ENCODE measurements at places on chromosomes 5 and 9. TPM values are rescaled to one million over a fixed set of nuclear protein-coding genes. Genes with fewer than 3 reads are reported as not detected.

- DNase-seq: no peak
Observed at GRCh38 chr9:105187781-105188180, 56.7 kb upstream of the SLC44A1 start.

DNA sequence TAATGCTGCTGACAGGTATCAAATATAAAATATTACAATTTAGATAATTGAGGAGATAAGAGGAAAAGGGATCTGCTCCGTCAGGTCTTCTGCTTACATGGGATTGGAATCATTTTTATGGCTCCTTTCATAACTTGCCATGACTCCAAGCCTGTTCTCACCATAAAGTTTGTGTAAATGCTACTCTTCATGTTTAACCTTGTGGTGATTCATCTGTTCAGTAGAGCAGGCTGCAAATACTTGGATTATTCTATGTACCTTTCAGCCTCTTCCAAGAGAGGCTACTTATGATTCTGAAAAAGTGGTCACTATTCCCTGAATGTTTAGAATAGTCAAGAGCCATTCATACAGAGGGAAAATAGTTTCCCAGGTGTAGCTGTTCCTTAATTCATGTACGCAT is 66.9 kb downstream of the SLC44A1 start:
- DNase-seq: no peak

Gene FLT4
- 11.1 TPM for total RNA-seq

- DNase-seq: no peak
Observed at GRCh38 chr5:132747616-132748440, 602 bp downstream of the CCNI2 start.

GRCh38 chr5:158642879-158643278 is 456.8 kb downstream of the EBF1 start:
- DNase-seq: no peak

Gene CDX1
- total RNA-seq: 0.29 TPM

- no peak for DNase-seq
Observed at GRCh38 chr5:82465235-82465634, 187.1 kb upstream of the RPS23 start.

Gene TLE1
- 70.1 TPM for total RNA-seq

GRCh38 chr9:104882086-104882485 is 45.9 kb downstream of the ABCA1 start:
- no peak for DNase-seq

DNA sequence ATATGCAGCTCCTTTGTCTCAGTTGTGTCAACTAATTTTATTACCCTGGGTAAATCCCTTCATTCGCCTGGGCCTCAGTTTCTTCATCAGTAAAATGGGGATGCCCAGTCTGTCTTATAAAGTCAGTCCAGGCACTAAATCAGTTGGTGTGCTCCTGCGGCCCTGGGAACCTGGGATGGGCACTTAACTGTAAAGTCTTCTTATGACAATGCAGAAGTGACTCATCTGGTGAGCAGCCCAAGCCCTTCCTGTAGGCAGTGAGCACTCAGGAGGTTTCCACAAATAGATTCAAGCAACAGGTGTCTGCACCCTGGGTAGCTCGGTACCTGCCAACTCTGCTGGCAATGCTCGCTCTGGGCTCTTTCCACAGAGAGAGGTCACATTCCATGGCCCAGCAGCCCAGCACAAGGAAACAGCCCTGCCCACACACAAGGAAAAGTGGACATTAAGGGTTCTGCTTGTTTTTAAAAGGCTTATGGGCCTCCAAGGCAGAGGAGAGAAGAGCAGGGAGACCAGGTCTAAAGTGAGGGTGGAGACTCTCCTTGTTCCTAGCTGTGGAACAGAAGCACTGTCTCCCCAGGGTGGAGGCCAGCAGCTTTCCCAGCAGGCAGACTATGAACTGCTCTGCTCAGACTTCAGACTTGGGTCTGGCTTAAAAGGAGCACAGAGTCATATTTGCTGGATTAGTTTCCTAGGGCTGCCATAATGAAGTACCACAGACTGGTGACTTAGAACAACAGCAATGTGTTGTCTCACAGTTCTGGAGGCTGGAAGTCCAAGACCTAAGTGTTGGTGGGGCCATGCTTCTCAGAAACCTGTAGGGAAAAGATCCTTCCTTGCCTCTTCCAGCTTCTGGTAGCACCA is 89.7 kb upstream of the ADRA1B start:
- peak; percentile 63 for DNase-seq

DNA sequence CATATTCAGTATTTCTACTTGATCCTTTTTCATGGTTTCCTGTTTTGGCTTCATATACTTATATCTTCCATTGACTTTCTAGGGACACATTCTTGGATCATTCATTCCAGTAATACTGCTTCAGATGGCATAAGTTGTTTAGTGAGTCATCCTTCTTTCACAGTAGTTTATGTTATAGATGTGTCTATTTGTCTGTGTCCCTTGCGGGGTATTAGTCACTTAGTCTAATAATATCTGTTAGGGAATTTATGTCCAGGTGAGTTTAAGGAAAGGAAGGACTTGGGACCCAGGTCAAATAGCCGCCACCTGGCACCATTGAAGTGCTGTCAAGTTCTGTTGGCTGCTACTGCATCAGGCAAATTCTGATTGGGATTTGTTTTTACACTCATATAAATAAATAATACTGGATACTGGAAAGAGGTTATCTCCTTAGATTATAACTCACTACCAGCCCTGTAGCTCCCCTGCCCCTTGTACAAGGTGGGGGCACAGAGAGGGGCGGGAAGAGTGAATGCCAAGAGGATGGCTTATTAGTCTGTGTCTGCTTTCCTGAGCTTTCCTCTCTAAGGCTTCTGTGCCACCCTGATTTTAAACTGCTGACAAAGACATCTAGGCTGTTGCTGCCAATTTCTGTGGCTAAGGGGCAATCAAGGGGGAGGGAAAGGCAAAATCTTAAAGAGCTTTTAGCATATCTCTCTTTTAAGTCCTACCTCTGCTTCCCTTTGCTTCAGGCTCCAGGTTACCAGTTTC is 64.9 kb downstream of the CDC42SE2 start:
- DNase-seq: no peak

Gene ARHGEF28
- 29.9 TPM for total RNA-seq

Gene TENT4A
- 19.8 TPM for total RNA-seq

Gene PCDHGA8
- 1.9 TPM for total RNA-seq

GRCh38 chr5:20023686-20024180 is 35.7 kb upstream of the CDH18 start:
- no peak for DNase-seq

DNA sequence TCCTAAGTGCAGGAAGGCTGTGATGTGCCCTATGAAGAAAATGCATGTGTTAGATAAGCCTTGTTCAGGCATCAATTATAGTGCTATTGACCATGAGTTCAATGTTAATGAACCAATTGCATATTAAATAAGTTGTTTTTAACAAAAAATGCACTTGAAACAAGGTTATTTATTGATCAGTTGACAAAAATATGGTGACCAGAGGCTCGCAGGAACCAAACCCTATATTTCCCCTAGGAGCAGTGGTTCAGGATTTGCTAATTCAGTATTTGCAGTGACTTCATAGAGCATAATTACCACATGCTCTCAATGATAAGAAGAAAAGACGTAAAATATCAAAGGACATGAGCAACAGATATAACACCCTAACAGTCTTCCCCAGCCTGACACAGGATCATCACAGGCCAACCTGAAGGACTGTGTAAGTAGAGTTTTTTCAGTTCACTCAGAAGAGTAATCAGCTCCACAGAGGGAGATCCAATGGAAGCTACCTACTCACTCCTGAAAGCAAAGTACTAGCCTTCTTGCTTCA is 92.3 kb downstream of the SEMA5A start:
- DNase-seq: no peak

GRCh38 chr9:4464911-4465513 is 25.3 kb upstream of the SLC1A1 start:
- no peak for DNase-seq

DNA sequence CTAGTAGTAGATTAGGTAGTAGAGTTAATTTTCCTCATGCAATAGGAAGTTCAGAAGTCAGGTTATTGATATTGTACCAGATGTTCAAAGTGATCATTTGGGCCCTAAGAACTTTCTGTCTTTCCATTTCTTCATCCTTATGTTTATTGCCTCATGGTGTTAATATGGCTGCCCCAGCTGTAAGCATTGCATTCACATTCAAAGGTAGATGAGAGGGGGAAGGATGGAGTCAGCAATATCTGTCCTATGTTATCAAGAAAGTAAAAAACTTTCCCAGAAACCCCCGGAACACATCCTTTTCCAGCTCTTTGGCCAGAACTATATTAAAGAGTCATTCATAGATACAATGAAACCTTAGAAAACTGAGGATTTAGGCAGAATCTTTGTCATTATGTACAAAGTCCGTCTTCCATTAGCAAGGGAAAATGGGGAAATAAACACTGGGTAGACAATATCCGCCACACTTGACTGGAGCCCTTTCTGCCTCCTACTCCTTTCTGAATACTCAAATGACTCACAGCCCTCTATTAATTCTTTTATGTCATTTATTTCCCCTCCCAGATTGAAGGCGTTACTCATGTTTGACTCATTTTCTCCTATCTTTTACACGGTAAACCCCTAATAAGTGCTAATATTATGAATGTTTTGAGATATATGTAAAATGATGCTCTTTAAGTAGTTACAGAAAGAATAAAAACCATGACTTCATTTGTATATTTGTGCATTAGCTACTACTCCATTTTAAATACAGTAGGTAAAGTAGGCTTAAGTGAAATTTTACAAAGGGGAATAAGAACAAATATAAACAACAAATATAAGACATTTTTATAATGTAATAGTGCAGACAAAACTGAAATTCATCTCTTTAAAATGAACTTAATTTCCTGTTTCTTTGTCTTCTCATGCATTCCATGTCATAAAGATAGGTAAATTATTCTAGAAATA is 127.6 kb downstream of the SLF1 start:
- DNase-seq: no peak

Gene HTR4
- 3.8 TPM for total RNA-seq

- DNase-seq: no peak
Observed at GRCh38 chr5:129743541-129744187, 4.2 kb upstream of the MINAR2 start.

- no peak for DNase-seq
Observed at GRCh38 chr5:108321341-108321740, 60.6 kb downstream of the FBXL17 start.

DNA sequence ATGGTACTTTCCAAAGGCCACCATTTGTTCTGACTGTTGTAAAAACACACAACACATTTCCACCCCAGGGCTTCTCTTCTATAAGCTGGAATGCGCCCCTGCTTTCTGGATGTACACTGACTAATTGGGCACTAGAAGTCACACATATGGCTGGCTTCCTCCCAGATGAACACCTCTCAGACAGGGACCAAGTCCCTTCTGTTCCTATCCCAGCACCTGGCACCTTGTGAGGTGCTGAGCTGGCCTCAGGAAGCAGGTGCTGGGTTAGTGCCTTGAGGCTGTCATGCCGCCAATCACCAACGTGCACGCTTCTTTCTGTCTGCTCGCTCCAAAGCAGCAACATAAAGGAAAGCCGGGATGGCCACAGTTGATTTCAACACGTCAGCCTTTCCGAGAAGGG is 93.2 kb downstream of the FSTL4 start:
- peak; percentile 8 for DNase-seq

GRCh38 chr9:121862371-121863332 is 211.2 kb downstream of the DAB2IP start:
- DNase-seq: no peak

GRCh38 chr5:135878156-135878620 is 17.5 kb downstream of the IL9 start:
- DNase-seq: no peak

DNA sequence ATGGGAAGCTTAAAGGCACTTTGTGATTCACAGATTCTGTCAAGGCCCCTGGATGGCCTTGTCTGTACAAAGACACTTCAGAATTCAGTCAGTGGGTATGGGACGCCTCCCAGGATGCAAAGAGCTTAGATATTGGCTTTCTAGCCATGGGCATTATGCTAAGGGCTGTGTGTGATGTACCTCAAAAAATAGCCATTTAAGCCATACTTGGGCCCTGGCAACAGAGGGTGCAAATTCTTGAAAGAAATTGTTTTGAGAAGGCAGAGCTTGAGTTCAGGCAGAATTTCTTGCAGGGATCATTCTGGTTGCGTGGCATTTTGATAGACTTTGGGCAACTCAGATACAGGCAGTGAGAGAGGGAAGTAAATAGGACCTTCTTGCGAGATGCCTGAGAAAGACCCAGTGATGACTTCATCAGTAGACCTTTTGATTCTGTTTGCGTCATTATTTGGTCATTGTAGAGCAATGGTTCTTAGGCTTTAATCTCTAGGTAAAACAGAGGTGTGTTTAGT is 3.9 kb downstream of the CYFIP2 start:
- DNase-seq: no peak

DNA sequence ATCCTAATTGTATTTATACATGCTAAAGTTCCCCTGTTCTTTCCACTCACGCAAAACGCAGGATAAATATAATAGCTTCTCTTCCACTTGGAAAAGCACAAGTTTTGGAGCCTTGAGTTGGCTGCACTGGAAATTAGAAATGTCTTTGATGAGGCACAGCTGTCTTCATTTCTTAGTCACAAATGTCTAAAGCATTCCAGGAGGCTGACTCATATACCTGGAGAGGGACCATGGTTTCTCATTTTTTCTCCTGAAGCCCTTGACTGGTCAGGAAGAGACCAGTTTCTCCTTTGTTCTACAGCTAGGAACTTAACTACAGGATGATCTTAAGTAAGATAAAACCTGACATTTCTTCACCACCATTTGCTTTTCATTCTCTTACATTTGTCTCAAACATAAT is 16.2 kb downstream of the MTX3 start:
- DNase-seq: no peak

Gene PBX3
- 57.7 TPM for total RNA-seq

- no peak for DNase-seq
Observed at GRCh38 chr9:21983561-21983935, 10.6 kb downstream of the CDKN2A start.

GRCh38 chr5:35199886-35200285 is 30.4 kb downstream of the PRLR start:
- no peak for DNase-seq

- no peak for DNase-seq
Observed at GRCh38 chr5:62465985-62466925, 53.7 kb downstream of the IPO11 start.

Gene HDHD3
- 102 TPM for total RNA-seq

GRCh38 chr5:54206580-54207229 is 103.7 kb downstream of the ARL15 start:
- DNase-seq: no peak

DNA sequence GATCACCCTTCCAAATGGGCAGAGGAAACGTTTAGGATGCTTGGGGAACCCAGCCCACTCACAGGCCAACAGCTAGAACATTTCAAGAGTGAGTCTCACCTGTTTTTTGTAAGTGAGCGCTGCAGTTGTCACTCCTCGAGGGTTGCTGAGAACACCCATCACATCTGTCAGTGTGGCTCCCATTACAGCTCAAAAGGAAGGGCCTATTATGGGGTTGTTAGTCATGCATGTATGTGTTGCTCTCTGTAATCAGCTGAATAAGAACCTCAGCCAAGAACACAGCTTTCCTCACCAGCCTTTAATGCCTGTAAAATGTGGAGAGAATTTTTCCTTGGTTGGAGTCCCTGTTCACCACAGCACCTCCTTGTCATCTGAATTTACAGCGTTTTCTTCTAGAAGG is 196.3 kb upstream of the KLF4 start:
- DNase-seq: no peak

- no peak for DNase-seq
Observed at GRCh38 chr5:152641970-152642805, 237.1 kb upstream of the NMUR2 start.
